ENCODE measurements at places on chromosomes 4 and X.

DNA sequence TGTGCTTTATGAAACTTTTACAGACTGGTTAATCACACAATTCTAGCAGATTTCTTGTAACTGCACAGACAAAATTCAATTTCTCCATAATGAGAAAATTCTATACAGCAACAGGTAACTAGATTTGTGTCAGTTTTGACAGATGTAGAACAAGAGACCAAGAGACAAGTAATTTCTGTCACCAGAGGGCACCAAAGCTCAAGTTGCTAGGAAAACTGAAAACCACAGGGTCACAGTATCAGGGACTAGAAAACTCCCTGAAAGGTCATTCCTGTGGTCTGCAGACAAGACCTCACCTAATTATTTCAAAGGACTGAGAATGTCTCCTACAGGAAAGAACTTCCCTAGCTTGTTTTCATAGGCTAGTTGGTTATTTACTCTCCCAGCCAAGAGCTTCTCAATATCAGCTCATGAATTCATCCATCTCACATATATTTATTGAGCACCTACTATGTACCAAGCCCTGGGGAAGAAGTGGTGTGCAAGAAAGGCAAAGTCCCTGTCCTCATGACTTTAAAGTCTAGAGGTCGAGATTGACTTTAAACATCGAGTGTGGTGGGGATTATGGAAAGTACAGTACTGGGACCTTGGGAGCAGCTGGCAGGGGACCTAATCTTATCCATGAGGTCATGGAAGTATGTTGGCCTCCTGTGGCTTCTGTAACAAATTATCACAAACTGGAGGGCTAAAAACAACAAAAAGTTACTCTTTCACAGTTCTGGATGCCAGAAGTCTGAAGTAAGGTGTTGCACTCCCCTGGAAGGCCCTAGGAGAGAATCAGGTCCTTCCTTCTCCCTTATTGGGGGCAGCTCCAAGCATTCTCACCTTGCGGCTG, 47.8 kb upstream of the SETD7 start:
- DNase-seq = no peak

GRCh38 chrX:27163236-27163635, 299.9 kb downstream of the PPP4R3C start:
- DNase-seq = no peak

GRCh38 chrX:113651306-113651705, 810.7 kb upstream of the AMOT start:
- no peak for DNase-seq

DNA sequence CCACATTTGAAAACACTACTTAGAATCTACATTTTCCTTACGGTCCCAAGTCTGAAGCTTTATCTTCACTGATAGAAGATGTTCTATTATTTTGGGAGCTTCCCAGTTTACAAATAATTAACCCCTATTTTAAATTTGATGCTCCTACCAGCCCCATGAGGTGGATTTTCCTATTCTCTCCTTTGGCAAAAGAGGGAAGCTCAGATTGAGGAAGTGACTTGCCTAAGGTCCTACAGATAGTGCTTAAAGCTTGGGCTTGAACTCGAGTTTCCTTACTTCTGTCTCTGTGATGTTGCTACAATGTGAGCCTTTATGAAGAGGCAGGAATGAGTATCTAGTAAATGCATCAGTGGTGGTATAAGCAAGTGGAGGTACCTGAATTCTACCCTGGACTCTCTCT, 27.5 kb downstream of the HEPH start:
- DNase-seq = no peak

DNA sequence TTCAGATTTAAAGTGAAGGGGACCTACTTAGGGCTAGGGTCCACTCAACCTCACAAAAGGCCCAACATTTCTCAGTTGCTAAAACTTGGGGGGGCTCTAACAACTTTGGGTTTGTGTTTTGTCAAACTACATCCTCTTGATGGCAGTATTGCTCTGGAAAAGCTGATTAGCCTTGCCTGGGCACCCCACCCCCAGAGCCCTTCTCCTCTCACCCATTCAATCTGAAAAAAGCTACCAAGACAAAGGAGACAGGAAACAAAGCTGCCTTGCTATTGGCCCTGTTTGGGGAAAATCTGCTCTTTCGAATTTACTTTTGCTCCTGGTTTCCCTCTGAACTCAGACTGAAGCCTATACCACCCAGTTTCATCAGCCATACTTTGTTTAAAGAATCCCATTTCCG, 195.2 kb upstream of the STK26 start:
- DNase-seq = no peak

- DNase-seq = no peak
Measured at GRCh38 chrX:57353472-57354132, 67.1 kb downstream of the FAAH2 start.

DNA sequence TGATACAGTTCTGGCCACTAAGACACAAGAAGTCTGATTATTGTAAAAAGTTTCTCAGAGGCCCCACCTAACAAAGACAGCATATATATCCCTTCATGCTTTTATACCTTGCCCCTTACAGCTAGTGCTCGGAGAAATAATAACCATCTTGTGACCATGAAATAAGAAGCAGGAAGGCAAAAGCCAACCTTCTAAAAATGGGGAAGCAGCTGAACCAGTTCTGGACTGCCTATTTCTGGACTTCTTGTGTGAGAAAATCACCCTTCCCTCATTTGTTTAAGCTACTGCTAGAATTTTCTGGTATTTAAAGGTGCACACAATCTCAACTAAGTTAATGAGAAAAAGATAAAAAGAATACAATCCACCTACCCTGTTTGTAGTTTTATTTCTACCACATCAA, 87.5 kb downstream of the CNOT6L start:
- DNase-seq = no peak

DNA sequence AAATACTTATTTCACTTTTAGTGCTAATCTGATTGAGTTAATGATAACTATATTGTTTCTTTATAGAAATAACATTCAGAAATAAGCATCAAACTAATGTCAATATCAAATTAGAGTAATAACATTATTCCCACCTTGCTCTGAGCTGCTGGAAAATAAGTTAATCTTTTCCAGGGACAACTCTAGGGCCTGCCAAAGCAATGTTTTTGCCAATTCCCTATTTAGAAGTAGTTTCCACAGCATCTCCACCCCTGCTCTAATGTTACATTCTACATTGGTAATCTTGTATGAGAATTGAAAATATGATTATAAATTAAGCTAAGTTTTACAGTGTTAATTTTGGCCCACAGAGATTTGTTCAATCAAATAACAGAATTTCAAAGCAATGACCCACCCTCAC, 68.3 kb downstream of the REELD1 start:
- no peak for DNase-seq

GRCh38 chr4:14188214-14188613, 560.7 kb upstream of the BOD1L1 start:
- no peak for DNase-seq

DNA sequence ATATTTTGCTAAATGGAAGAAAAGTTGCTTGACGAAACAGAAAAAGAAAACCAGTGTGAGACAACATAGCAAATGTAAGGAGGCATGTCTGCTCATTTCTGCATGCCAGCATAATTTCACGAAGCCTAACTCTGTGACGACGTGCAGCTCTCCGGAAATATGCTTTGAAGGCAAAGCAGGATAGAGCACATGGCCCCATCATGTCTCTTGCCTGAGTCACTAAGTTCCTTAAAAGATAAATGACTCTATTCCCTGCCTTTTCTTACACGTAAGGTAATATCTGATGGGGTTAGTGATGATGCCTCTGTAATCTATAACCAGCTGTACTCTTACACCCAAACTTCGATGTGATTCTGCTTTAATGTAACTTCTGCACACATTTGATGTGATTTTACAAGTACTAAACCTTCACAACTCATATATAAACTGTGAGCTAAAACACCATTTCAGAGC, 64.5 kb downstream of the ANXA3 start:
- DNase-seq = no peak

Data from cerebellar nuclear complex (tissue), 1 donor.